Osteocyte (in vitro differentiated cells): ENCODE measurements at places on chromosomes 5 and 9. TPM values are rescaled to one million over a fixed set of nuclear protein-coding genes. Genes with fewer than 3 reads are reported as not detected.

ANKRD18A gene
- total RNA-seq, result 14.2 and 14.6 TPM in 2 replicates

PDE8B gene
- 2.0 and 2.5 TPM in 2 replicates for total RNA-seq

F12 gene
- total RNA-seq, result 1.0 and 1.5 TPM in 2 replicates

- H3K27ac ChIP-seq, result no peak overlapping the region
- no peak overlapping the region for H3K4me3 ChIP-seq
- DNase-seq, result no peak
- H3K4me1 ChIP-seq, result no peaks in the 10 kb centered on the region
- peaks cover 13% of the 10 kb centered on the region for H3K27me3 ChIP-seq
These were observed 83.3 kb downstream of the PTTG1 start for GRCh38 chr5:160504906-160505305.

DNA sequence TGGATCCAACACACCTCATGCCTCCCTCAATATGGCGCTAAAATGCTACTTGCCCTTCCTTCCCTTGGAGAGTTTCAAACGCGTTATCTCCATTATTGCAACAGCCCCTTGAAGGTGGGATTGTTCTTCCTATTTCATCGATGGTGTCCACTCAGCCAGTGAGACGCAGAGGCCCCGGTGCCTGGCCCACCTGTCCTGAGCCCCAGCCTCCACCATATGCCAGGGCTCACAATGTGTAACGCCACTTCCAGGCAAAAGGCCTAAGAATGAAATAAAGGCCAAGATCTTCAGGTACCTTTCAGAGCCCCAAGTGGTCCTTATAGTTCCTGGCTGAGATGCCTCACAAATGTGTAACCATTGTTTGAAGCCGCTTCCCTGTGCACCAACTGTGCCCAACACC is 170.7 kb upstream of the PHYKPL start:
- no peaks in the 10 kb centered on the region for H3K4me1 ChIP-seq
- no peak overlapping the region for H3K27ac ChIP-seq
- DNase-seq, result no peak
- H3K36me3 ChIP-seq, result no peaks in the 10 kb centered on the region

DNA sequence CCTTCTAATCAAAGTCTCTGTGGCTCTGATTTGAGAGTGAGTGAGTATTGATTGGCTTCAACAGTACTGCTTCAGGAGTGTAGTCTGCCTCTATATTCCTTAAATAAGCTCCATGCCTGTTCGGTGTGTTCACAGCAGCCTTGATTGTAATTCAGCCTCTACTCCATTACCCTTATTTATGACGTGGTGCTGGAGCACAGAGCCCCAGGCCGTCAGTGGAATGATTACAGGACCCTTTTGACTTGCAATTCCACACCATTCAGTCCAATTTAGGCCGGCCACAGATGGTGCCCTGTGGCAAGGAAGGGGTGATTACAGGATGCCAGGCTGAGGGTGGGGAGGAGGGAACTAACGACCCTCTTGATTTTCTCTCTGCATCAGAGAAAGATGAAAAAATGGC is 110.3 kb downstream of the ASTN2 start:
- DNase-seq, result no peak
- H3K27ac ChIP-seq, result no peak overlapping the region
- H3K4me1 ChIP-seq, result no peaks in the 10 kb centered on the region
- H3K36me3 ChIP-seq, result no peaks in the 10 kb centered on the region

DNA sequence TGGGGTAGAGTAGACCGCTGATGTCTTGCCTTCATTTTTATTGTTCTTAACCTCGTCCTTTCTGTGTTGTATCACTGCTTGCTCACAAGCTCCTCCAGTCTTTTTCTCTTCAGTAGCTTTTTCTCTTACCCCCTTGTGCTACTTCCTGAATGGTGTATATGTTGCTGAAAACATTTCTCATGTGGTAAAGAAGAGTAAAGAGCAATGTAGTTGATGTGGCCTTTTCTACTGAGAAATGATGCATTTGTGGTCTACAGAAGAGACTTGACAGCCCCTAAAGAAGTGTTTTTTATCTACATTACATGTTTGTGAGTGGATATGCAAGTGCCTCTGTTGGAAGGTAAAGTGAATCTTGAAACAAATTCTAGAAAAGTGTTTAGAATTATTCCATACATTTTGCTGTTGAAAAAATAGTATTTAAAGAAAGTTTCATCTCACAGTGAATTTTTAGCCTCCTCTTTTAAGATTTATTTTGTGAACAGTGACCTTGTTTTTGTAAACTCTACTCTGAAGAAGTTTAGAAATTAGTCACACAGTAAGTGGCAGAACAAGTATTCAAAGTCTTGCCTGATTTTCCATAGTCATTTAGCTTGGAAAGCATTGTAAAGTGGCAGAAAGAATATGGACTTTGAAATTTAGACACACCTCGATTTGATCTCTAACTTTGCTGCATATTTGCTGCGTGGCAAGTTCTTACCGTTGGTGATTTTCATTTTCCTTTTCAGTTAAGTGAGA is 17.4 kb downstream of the CDC42SE2 start:
- no peak overlapping the region for H3K4me3 ChIP-seq
- no peaks in the 10 kb centered on the region for H3K36me3 ChIP-seq
- peaks cover 33% of the 10 kb centered on the region for H3K4me1 ChIP-seq
